ENCODE measurements at places on chromosomes 3 and 15.
A peak's percentile ranks its signal among the peaks of the same experiment; 100 is the strongest.

DNA sequence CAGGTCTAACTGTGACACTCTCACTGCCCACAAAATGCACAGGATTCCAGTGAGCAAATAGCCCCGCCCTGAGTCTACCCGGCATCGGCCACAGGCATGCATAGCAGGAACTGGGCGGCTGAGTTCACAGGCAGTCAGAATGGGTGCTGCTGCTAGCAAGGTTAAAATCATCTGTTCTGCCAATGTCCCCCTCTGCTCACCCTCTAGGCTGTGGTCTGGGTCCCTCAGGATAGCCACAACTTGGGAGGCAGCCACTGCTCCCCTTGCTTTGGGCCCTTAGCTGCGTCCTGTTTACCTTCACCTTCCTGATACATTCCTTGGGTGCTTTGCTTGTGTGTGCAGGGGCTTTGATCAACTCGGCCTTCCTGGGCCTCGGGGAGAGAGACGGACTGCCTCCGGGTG is 232.9 kb upstream of the RGMA start:
- no peak for DNase-seq

DNA sequence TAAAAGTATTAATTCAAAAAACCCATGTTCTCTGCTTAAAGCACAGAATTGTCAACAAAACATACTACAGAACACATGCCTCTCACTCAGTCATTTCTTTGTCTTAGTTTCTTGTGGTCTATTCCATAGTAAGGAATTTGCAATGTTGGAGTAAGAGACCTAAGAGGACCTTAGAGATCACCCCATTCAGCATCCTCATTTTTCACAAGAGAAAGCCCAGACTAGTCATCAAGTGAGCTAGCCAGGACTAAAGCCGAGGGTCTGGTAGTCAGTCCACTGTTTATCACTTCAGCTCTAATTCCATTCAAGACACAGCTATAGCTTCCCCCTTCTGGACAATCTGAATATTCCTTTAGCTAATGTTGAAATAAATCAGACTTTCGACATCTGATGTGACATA is 601.1 kb downstream of the FHIT start:
- no peak for DNase-seq

DNA sequence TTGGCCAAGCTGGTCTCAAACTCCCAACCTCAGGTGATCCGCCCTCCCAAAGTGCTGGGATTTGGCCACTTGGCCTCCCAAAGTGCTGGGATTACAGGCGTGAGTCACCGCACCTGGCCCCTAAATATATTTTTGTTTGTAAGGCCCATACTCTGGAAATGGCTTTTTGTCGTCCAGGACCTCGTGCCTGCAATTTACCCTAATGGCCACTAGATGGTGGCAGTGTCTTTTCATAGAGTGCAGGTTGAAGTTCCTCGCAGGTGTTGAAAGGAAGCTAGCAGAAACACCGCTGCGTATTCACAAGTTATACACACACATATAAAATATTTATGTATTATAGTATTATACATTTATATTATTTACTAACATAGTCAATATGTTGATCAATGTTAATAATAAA is 97.2 kb downstream of the LRTM1 start:
- no peak for DNase-seq

DNA sequence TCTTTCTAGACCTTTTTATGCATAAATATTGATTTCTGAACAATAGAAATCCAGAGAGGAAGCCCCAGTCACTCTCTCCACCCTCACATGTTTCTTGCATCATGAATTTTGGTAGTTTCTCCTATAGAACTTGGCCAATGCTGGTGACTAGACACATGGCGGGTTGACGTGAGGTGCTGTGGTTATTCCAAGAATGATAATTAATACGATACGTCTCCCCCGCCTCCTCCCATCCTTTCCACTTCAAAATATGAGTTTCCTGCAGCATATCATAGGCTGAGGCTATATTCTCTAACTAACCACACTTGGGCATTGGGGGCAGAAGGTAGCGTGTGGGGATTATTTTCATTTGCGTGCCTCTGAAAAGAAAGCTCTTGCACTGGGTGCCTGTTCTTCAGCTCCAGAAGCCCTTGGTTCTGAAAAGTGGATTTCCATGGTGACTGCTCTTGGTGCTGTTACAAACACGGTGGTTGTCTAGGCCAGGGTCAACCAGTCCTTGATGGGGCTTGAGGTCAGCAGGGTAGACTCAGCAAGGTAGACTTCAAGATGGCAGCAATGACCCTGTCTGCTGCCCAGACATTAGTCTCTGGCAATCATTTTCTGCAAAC is 5.3 kb downstream of the TNFSF10 start:
- no peak for DNase-seq

- peak; percentile 22 for DNase-seq
Measured at GRCh38 chr3:153768561-153769469, 352.4 kb upstream of the ARHGEF26 start.

DNA sequence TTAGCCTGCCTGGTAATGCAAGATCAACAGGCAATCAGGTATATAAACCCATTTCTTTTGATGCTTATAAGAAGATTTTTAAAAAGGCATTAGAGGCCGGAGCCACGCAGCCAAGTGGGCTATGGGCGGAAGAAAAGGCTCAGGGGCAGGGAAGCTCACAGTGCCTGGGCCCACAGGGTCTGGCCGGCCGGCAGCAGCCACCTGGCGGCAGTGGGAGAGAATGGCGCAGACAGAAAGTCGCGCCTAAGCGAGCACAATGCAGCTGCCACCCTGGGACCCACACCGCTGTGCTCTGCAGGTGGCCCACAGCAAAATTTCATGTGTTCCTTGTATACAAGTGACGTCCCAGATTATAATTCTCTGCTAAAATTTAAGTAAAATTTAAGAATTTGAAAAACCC is 448.6 kb upstream of the RASGRP1 start:
- DNase-seq = no peak

DNA sequence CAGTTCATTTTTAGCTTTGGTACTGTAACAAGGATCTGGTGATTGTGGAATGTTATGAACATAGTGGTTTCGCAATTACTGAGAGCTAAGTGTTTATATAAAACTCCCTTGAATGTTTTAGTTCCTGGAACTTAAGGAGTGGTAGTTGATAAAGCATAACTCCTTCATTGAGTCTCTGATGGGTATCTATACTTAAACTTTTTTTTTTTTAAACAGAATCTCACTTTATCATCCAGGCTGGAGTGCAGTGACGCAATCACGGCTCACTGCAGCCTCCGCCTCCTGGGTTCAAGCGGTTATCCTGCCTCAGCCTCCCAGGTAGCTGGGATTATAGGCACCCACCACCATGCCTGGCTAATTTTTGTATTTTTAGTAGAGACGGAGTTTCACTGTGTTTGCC is 11.3 kb downstream of the PRKCI start:
- no peak for DNase-seq

DNA sequence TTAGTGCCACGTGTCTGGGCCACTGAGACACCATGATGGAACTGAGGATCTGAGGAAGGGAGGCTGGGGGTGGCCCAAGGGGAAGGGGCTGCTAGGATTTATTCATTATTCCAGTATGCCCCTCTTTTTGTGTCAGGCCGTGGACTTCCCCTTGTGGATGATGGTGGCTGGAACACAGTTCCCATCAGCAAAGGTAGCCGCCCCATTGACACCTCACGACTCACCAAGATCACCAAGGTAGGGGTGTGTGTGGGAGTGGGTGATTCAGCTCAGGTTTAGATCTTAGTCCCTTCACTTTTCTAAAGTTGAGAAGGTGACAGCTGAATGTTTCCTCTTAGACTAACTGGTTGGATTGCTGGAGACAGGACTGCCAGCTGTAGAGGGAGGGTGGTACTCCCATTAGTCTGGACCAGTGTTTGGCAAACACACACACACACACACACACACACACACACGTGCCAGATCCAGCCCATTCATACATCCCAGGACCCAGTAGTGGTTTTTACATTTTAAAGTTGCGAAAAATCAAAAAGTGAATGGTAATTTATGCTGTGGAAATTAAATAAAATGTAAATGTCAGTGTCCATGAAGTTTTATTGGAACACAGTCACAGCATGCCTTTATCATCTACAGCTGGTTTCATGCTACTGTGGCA is 11.4 kb downstream of the EIF4G1 start:
- DNase-seq = no peak

GRCh38 chr3:128207951-128208350 is 54.7 kb downstream of the EEFSEC start:
- no peak for DNase-seq

DNA sequence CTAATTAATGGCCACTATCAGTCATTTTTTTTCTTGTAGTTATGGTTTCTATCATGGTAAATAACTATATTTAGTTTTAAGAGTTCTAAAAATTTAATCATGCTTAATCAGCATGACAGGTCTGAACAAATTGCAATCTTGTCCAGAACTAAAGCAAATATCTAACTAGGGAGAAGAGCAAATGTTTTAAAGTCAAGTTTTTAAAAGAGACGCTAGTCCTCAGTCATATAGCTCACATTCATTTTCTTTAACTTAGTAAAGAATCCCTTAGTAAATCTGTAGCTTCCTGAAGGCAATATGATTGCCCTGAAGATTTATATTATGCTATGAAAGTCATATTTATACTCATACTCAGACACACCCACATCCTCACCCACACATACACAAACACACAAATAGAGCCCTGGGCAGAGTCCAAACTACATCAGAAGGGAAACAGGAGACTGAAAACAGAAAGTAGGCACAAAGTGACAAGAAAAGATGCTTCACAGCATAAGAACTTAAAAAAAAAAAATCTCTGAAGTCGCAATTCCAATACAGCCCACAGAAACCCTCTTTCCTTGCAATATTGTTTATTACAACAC is 1149.1 kb downstream of the SI start:
- DNase-seq = no peak

DNA sequence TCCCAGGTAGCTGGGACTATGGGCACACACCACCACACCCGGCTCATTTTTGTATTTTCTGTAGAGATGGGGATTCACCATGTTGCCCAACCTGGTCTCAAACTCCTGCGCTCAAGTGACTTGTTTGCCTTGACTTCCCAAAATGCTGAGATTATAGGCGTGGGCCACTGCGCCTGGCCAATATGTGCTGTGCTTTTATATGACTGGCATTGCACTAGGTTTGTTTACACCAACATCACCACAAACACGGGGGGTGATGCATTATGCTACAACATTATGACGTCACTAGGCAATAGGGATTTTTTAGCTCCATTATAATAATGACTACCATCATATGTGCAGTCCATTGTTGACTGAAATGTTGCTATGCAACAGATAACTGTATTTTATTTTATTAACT is 6.9 kb downstream of the APH1B start:
- no peak for DNase-seq

GRCh38 chr15:88627463-88627862 is 6.3 kb downstream of the AEN start:
- no peak for DNase-seq

DNA sequence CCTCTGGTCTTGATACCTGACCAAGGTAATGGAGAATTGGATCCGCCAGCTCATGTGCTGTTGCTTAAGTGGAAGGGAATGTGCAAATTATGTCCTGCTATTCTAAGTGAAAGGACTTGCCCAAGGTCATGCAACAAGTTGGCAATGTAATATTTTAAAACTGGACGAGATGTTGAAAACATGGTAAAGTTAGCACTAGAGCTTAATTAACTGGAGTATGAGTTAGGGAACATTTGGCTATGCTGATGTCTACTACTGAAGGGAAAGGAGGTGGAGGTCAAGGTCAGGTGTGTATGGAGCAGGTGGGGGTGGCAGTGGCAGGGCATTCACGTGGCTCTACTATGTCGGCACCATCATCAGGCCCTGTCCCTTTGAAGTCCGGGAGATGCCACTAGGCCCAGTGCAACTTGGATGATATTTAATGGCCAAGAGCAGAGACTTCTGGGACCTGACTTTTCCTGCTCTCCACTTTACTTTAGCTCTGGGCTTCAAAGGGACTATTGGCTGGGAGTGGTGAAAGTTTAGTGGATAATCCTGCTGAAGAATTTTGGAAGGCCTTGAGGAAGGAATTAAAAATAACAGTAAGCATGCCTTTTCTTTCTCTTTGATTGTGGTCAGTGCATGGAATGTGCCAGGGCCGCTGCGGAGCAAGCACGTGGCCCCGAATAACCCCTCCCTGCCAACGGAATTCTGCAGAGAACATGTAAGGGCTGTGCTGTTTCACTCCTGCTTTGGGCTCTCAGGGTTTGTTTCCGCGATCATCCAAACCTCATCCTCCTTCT is 14.9 kb downstream of the SMAD3 start:
- DNase-seq = no peak

DNA sequence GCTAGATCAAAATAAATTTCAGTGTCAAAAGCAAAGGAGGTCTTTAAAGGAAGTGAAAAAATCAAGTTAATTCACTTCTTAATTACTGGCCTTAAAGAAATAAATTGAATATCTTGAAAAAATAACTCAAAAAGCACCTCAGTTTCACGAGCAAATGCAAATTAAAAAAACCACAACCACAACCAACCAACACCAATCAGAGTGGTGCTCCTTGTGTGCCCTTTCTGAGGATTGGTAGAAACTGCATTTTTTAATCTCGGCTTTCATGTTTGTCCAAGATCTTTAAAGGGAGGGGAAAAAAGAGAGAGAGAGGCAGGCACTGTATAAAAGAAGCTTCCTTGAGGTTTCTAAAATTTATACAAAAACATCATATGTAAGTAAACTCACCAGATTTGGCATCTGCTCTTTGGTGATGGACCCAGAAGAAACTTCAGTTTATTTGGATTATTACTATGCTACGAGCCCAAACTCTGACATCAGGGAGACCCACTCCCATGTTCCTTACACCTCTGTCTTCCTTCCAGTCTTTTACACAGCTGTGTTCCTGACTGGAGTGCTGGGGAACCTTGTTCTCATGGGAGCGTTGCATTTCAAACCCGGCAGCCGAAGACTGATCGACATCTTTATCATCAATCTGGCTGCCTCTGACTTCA is at the start of gene GPR15:
Gene GPR15 (plus strand): TSS at position 357 of the 653 bp plus-strand sequence. CDS start 56 bp downstream, at position 413.
- no peak for DNase-seq

GRCh38 chr3:143847787-143848631 is at the start of gene SLC9A9:
Gene SLC9A9, minus strand, starts transcription at chr3:143848468. Its CDS starts 146 bp downstream, at chr3:143848322.
- DNase-seq = peak; percentile 18

GRCh38 chr15:43509660-43510199 is 7.7 kb upstream of the MAP1A start:
- no peak for DNase-seq

GRCh38 chr3:107676469-107677309 is 153.9 kb downstream of the BBX start:
- no peak for DNase-seq

DNA sequence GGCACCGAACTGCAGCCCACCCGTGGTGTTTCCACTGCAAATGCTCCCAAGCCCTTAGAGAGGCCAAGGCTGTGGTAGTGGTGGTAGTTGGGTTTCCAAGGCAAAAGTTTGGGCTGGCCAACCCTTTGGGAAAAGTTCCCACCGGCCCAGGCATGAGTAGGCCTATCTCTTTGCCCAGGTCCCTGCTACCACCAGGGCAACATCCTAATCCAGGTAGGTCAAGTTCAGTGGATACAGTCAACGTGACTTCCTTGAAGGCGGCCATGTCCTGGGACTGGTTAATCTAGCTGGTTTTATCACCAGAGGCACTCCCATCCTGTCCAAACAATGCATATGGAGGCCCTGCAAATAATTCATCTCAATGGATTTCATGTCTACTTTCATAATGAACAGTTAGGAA is 1.6 kb upstream of the ONECUT1 start:
- no peak for DNase-seq
